MCF 10A (cell line): ENCODE measurements at places on chromosomes 4 and X. TPM values are rescaled to one million over a fixed set of nuclear protein-coding genes. Genes with fewer than 3 reads are reported as not detected.

GRCh38 chr4:156738766-156739165, 232.8 kb downstream of the PDGFC start:
- no peak for DNase-seq

DNA sequence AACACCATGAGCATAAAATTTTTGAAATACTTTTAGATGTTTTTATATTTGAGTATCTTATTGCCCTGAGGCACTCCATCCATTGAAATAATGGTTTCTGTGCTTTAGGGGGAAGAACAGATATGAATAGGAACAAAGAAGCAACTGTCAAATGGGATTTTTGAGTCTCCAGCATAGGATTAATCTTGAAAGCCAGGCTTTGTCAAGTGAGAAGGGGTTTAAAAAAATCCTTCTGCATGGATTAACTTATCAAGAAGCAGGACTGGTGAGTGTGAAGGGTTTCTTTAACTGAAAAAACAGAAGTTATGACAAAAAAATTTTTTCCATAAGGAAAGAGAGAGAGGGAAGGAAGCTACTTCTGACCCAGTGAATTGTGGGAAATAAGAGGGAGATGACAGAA, 7.6 kb upstream of the NUDT9 start:
- DNase-seq = no peak

The UGT2B17 gene
- total RNA-seq = not detected in 2 replicates

DNA sequence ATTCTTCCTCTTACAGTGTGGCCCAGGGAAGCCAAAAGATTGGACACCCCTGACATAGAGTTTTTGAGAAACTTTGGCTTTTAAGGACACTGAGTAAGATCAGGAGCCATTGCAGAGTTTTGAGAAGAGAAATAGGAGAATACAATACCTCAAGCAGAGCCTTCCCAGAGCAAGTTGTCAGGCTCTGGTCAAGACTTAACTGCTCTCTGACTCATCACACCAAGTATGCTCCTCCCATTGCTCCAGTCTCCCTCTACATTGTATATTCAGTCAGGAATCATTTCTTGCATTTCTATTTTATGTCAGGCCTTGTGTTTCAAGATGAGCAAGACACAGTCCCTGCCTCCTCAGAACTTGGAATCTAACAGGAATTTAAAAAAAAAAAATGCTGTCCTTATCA, 176.4 kb upstream of the FMR1 start:
- peak; percentile 27 for DNase-seq

The BGN gene
- total RNA-seq = 1.3 and 1.4 TPM in 2 replicates

DNA sequence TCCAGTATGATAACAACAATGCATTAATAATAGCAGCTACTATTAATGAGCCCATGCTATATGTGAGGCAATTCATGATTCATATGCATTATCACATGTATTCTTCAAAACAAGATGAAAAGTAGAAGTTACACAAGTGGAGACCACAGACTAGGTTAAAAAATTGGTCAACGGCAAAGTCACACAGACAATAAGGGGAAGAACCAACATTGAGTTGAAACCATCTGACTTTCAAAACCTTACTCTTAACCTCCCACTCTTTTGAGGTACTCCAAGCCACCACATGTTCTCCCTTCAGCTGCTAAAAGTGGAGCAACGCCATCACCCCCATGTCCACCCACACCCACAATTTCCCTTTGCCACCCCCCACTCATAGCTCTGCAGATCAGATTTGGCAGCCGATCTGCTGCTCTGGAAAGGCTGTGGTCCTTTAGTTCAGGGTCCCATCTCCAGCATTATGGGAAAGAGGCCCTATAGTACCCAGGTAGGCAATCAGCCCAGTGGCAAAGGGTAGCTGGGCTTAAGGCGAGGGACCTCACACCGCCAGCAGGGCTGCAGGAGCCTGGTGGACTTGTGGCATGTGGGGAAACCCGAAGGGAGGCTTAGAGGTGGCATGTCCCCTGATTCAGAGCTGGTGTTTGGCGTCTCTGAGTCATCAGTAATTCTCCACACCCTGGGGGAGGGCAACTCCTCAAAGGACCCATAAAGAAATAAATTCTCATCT, 33.5 kb upstream of the CYBB start:
- DNase-seq = no peak

- no peak for DNase-seq
Measured at GRCh38 chrX:15425024-15425423, 40.8 kb upstream of the VEGFD start.

GRCh38 chr4:152265149-152265621, 270.7 kb downstream of the FBXW7 start:
- DNase-seq = peak; percentile 87

DNA sequence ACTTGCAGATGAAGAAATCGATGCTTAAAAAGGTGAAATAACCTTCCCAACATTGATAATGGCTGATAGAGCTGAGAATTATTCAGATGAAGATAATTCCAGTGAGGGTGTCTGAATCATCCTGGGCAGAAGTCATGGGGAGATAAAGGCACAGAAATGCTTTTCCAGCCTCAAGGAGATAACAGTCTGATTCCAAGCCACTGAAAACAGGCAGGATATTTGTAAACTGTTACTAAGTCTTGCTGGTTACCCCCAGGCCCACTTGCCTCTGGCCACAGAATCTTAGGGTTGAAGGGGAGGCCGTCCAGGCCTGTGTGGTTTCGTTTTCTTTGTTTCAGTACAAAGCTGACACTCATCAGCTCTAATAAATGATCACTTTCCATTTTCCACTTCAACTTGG, 158.5 kb downstream of the SH3KBP1 start:
- no peak for DNase-seq

The PAGE4 gene
- not detected in 2 replicates for total RNA-seq

GRCh38 chrX:80648023-80648422, 161.7 kb downstream of the BRWD3 start:
- DNase-seq = peak; percentile 6

The ZNF157 gene
- not detected in 2 replicates for total RNA-seq

The TCEAL2 gene
- total RNA-seq = not detected in 2 replicates

The SRD5A3 gene
- total RNA-seq = 18.9 and 26.1 TPM in 2 replicates

GRCh38 chr4:86117705-86118302, 242.0 kb downstream of the MAPK10 start:
- DNase-seq = peak; percentile 34

DNA sequence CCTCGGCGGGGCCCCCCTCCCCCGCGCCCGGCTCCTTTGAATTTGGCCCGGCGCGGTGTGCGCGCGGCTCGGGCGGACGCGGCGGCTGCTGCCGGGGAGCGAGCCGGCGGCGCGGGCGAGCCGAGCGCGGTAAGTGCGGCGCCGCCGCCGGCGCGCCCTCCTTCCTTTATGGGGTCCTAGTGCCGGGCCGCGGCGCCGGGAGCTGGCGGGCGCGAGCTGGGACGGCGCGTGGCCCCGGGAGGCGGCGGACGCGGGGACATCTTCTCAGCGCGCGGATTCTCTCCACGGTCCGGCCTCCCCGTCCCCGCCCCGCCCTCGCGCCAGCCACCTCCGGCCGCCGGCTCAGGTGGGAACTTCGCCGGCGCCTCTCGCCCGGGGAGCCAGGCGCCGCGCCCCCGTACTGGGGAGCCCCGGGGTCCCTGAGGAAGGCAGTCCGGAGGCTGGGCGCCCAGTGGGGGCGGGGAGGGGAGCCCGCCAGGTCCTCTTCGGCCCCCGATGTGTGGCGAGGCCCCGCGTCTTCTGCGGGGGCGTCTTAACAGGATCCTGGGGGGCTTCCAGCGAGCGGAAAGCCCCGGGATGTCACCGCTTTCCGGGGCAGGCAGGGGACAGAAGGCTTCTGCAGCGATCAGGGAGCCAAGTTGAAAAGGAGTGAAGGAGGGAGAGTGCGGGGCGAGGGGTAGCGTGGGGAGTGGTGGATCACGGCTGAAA, 98.4 kb upstream of the TENM3 start:
- DNase-seq = peak; percentile 28

The COL4A5 gene
- total RNA-seq = 122 and 138 TPM in 2 replicates

- peak; percentile 1 for DNase-seq
Measured at GRCh38 chr4:149441338-149441737, 374.3 kb downstream of the IQCM start.

The XAGE1A gene
- not detected in 2 replicates for total RNA-seq

DNA sequence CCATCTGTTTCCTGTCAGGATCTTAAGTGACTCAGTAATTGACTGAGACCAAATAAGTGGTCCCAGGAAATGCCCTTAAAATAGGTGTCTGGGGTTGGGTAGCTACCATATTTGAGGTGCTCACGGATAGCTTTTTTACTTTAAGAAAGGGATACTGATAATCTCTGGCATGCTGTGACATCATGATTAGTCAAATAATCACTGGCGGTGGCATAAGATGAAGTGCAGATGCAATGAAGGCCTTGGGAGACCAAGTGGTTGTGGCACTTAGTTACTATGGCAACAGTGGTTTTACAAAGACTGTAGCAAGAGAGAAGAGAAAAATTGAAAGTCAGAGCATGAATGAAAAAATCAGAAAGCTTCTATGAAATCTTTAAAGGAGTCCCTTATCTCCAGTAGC, 114.5 kb upstream of the SLIT2 start:
- DNase-seq = no peak

The FABP2 gene
- total RNA-seq = not detected in 2 replicates

DNA sequence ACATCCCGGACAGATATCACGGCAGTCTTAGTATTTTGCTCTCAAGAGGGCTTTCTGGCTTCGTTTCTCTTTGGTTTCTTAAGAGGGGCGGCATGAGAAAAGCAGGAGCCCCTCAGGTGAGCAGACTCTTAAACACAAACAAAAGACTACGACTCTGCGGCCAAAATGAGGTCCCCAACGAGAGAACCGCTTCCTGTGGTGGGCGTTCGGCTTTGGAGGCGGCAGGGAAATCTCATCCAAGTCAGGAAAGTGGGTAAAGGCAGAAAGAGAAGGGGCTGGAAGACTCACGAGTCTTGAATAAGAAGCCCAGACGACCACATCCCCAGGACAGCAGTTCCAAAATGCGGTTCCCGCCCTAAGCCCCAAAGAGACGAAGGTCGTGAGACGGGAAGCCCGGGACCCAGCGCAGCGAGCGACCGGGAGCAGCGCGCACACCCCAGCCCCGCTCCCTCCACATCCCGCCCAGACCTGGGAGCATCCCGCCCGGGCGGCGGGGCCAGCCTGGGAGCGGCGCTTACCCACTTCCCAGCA, 409 bp downstream of the UGDH start:
- no peak for DNase-seq

- no peak for DNase-seq
Measured at GRCh38 chr4:2366252-2367192, 51.9 kb downstream of the ZFYVE28 start.

DNA sequence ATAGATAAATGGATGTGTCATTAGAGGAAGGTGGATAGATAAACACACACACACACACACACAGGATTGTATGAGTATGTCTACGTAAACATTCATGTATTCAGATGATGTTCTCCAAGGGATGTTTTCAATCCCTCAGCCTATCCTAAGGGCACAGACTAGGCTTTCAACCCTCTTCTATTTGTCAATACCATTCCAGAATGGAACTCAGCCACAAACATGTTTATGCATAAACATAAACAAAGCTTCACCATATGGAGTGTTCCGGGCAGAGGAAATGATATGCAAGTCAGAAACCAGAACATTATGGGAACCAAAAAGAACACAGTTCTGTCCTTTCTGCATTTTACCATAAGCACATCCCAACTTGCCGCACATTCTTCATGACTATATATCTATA, 25.0 kb downstream of the CRMP1 start:
- no peak for DNase-seq

The SLC10A7 gene
- 23.0 and 27.4 TPM in 2 replicates for total RNA-seq

DNA sequence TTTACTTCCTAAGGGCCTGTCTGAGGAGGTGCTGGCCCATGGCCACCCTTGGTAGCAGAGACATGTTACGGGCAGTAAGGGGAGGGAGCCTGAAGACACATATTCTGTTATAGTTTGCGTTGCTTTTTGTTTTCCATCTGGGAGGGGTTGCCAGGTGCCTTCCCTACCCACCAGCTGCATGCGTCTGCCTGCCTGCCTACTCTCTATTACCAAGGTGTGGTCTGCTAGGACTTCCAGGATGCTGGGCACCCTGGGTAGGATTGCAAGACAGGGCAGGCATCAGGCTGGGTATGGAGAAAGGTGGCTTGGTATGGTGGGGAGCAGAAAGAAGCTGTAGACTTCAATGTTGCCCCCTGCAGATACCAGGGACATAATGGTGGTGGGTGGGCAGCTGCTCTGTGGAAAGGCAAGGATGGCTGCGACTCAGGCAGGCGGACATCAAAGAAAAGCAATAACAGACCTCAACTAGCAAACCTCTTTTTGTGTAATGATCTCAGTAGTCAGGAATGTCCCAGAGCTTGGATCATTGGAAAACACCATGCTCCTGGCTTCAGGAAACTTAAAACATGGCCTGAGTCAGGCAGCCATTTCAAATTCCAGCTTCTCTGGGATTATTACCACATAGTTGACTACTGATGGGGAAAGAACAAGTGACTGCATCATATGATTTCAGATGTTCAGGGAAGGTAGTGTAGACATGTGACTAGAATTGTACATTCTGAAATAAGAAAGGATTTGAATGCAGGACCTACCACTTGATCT, 67.8 kb downstream of the HOPX start:
- DNase-seq = peak; percentile 53

The BBS12 gene
- 4.7 and 8.3 TPM in 2 replicates for total RNA-seq

GRCh38 chrX:153460826-153461225, 9.6 kb downstream of the HAUS7 start:
- DNase-seq = peak; percentile 38

The TBC1D25 gene
- total RNA-seq = 14.4 and 18.2 TPM in 2 replicates

DNA sequence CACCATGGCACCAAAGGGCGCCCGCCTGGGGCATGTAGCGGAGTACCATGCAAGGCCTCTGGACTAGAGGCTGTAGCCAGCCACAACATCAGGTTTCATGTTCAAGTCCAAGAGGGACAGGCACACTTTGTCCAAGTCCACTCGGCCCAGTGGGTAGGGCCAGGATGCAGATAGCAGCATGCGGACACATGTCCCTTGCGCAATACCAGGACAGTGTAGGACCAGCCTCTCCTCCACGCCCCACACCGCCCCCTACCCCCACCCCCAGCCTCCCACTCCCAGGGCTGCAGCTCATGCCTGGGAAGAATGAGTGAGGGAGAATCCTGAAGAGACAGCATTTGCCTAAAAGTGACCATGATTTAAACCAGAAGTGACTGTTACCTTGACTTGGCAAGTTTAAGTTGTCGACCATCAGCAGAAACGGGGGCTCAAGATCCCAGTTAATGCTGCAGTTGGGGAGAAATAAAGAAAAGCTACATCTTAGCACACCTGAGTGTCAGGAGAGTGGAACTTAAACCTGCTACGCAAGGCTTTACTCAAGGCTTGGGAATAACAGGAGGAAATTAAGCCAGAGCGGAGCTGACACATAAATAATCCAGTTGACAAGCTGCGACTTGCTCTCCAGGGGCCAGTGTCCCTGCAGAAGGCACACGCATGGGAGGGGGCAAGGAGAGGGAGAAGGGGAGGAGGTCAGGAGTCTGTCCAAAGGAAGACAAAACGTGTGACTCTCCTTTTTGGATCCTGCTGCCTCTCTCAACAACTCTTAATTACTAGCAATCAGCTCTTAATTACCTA, 221.7 kb downstream of the BCOR start:
- DNase-seq = peak; percentile 30
